ENCODE measurements at places on chromosomes 16 and 17.

DNA sequence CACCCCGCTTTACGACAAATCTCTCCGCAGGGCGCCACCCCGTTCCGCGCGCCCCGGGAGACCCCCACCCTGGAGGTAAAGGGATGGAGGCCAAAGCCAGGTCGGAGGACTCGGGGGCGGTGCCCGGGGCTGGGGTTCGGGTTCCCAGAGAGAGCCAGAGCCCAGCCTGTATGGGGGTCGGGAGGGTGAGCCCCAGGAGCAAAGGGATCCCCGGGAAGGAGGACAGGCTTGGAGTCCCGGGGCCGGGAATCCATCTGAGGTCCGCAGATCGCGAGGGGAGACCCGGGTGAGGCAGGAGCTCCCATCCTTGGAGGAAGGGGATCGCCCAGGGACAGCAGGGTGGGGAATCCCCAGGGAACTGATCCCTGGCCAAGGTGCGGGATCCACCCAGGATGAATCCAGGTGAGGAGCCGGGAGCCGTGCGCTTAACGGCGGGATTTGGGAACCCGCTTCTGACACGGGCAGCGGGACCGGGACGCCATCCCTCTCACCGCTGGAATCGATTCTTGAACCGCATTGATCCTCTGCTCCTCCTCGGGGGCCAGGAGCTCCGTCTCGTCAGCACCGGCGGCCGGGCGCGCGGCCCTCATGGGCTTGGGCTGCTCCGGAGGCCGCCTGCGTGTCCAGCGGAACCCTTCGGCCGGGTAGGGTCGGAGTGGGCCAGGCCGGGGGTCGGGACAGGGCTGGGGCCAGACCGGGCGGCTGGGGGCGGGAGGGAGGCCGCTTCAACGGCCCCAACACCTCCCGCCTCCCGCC, at the start of gene MMD:
TSS of gene MMD (minus strand) at position 657 of the 756 bp plus-strand sequence. CDS start at position 517, 140 bp downstream.
- DNase-seq = peak; percentile 7

DNA sequence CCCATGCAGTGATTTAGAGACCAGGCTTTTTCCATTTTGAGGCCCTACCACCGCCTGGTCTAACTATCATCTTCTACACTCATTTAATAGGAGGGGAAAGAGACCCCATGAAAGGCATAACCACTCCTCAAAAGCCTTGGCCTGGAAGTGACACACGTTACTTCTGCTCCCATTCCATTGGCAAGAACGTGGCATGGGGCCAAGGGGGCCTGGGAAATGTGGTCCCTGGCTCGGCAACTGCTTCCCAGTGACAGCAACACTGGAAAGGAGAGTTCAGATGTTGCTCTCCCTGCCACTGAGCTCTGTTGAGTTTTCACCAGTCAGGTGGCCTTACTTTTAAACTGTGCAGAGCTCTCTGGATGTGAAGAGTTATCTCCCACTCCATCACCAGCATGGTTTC, 45.2 kb upstream of the MAP3K14 start:
- DNase-seq = no peak

- peak; percentile 3 for DNase-seq
These were observed 721.1 kb upstream of the RBFOX1 start for GRCh38 chr16:6611535-6611934.

DNA sequence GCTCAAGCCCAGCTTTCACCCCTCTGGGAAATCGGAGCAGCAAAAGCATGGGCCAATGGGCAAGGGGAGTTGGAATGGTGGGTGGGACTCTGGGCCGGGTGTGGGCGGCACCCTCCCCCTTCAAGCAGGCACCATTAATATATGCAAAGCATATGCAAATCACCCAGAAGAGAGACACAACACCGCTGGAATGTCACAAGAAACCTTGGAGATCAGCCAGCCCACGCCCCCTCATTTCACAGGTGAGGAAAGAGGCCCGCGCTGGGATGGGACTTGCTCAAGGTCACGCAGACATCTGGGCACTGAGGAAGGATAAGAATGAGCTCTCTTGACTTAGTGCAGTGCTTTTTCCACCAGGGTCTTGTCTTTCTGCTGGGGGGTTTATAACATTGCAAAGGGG, 4.8 kb downstream of the SRCIN1 start:
- no peak for DNase-seq

GRCh38 chr16:30546115-30546514, 11.5 kb upstream of the ZNF747 start:
- no peak for DNase-seq

GRCh38 chr16:1102921-1103635, 7.0 kb upstream of the C1QTNF8 start:
- peak; percentile 58 for DNase-seq

DNA sequence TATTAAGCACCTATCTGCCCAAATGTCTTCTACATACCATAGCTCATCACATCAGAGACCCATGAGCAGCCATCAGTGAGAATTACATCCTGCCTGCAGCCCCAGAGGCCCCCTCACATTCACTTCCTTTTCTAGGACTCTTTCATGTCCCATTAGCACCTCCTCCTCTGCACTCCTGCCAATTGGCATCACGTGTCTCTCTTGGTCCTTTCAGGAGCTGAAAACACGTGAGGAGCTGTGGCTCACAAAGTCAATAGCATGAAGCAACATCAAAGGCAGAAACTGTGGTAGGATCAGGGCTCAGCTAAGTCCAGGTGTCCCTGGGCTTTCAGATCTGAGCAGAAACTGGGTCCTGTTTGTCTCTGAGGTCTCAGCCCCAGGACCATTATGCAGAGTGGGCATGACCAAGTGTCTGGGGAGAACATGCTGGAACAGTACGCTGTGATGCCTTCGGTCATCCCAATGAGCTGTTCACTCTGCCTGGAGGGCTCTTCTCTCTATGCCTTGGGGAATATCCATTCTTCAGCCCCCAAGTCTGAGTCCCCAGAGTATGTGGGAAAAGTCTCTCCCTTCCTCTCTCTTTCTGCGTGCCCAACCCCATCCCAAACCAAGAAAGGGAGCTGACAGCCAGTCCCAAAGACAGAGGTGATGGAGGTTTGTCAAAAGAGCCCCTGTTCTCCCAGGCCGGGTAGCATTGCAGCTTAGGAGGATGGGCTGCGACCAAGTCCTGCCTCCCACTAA, 457.0 kb upstream of the CDH5 start:
- peak; percentile 41 for DNase-seq

DNA sequence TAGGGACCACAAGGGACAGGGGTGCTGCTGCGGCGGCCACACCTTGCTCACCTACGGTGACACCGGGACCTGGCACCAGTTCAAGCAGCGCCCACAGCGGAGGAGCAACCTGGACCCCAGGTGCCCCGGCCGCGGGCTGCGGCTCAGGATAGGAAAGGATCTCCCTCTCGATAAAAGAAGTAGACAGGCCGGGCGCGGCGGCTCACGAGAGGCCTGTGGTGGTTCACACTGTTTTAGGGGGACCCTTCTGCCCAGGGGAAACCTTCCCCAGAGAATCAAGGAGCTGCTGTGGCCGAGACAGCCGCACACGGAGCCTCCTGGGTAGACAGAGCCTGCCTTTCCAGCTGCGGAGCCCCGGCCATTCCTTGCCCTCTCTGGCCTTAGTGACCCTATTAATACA, 17.9 kb upstream of the ATP2A3 start:
- DNase-seq = no peak

DNA sequence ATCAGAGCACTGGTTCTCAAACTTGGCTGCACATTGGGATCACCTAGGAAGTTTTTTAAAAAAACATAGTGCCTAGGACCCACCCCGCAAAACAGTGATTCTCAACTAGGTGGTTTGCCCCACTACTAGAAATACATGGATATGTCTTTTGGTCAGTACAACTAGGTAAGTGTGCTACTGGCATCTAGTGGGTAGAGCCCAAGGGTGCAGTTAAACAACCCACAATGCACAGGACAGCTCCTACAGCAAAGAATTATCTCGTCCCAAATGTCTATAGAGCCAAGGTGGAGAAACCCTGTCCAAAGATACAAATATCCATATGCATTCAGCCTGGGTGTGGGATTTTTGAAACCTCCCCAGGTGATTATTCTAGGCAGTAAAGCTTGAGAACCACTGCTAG, 11.8 kb upstream of the ZNF19 start:
- no peak for DNase-seq

GRCh38 chr17:3843935-3844516, 2.0 kb downstream of the NCBP3 start:
- DNase-seq = peak; percentile 46

GRCh38 chr17:70298929-70299531, 129.7 kb downstream of the KCNJ2 start:
- no peak for DNase-seq

DNA sequence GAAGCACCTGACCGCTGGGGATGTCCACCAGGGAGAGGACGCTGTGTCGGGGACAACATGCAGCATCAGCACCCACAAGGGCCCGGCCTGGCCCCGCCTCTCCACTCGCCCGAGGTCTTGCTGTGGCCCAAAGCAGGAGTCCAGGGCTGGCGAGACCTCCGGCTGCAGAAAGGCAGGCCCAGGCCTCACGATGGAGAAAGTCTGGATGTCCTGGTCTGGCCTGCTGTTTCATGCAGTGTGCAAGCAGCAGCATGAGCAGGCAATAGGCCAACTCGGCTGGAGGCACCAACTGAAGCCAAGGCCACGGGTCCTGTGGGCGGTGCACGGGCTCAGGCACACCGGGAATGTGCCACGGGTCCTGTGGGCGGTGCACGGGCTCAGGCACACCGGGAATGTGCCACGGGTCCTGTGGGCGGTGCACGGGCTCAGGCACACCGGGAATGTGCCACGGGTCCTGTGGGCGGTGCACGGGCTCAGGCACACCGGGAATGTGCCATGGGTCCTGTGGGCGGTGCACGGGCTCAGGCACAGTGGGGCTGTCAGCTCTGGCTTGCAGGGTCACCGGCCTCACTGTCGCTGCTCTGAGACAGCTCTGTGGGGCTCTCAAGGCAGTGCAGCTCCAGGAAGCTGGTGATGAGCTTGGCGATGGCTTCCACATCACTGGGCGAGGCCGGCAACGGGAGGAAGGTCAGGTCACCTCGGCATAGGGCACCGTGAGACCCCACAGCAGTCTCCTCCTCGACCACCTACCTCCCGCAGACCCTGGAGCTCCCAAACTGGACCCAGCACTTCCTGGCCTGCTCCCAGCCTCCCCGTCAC, 6.9 kb downstream of the CYBC1 start:
- DNase-seq = no peak

GRCh38 chr16:48620445-48620844, 10.5 kb upstream of the N4BP1 start:
- no peak for DNase-seq

DNA sequence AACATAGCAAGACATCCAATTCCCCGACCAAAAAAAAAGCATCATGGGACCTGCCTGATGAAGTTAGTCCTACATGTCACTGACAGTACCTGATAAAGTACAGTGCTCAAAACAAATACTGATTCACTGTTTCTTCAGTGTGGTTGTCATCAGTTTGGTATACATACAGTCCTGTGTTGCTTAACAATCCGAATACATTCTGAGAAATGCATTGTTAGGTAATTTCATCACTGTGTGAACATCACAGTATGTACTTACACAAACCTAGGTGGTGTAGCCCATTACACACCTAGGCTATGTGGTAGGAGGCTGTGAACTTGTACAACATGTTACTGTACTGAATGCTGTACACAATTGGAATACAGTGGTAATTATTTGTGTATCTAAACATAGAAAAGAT, 19.0 kb upstream of the FA2H start:
- no peak for DNase-seq

GRCh38 chr16:72480911-72481310, 309.0 kb upstream of the PMFBP1 start:
- no peak for DNase-seq

DNA sequence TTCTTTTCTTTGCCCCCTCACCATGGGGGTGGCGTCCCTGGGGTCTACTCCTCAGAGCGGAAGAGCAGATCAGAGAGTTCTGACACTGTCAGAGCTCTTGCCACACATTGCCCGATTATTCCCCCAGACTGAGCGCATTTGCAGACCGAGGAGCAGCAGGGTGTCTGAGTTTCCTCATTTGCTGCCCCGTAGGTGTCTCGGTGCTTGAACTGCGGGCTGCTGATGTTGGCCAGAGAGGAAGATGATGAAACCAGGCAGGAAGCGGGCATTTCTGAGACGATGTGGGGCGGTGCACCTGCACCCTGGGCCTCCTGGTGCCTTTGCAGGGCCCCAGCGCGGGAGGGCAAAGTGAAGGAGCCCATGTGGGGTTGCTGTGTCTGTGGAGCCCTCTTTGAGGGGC, 55.2 kb downstream of the ARSG start:
- no peak for DNase-seq

GRCh38 chr16:89409161-89409711, 81.1 kb downstream of the ANKRD11 start:
- peak; percentile 21 for DNase-seq

GRCh38 chr16:72210555-72210954, 38.6 kb upstream of the PMFBP1 start:
- DNase-seq = no peak

DNA sequence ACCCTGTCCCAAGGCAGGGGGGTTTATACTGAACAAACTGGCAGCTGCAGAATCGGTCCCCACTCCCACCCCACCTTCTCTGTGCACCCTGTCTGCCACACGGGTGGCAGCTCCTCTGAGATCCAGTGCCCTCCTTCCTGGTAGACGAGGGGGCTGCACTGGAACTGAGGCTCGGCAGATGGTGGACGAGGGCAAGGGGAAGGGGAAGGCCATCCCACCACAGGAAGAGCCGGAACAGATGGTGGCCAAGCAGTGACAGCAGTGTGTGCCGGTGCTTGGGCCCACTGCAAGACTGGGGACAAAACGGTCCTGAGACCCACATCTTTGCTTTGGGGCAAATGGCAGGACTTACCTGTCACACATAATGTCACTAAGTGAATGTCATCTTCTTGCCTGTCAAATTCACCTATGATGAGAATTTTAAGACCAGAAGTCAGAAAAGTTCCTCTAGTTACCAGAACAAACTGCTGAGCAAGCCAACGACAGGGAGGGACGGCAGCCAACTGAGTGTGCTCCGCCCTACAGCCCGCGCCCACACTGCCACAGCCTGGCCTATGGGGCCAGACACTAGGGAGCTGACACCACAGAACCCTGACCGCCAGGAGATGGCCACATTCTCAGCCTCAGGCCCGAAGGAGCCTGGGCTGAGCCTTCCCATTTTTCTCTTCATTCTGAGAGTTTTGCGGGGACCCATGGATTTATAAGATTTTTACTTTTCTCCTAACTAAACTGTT, 14.4 kb downstream of the NTAN1 start:
- peak; percentile 27 for DNase-seq

Data from Daoy (cell line).